ENCODE measurements at places on chromosomes 12 and 14.

GRCh38 chr12:48965298-48965838 is 6.2 kb downstream of the WNT10B start:
- DNase-seq, result no peak

- no peak for DNase-seq
Observed at GRCh38 chr12:87376722-87377121, 652.5 kb downstream of the C12orf50 start.

DNA sequence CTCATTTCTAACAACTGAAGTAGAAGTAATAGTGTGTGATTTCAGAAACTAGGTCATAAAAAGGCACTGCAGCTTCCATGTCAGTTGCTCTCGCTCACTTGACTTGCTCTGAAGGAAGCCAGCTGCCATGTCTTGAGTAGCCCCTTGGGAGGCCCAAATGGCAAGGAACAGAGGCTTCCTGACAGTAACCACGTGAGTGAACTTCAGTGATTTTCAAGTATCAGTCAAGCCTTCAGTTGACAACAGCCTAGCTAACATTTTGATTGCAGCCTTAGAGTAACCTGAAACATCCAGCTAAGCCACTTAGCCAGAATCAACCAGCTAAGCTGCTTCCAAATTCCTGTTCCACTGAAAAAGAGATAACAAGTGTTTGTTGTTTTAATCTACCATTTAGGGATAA is 26.7 kb downstream of the TOGARAM1 start:
- no peak for DNase-seq

GRCh38 chr12:2485681-2486080 is 309.1 kb upstream of the FKBP4 start:
- DNase-seq, result no peak

- DNase-seq, result no peak
Observed at GRCh38 chr12:27844366-27845090, 64.5 kb upstream of the MANSC4 start.

DNA sequence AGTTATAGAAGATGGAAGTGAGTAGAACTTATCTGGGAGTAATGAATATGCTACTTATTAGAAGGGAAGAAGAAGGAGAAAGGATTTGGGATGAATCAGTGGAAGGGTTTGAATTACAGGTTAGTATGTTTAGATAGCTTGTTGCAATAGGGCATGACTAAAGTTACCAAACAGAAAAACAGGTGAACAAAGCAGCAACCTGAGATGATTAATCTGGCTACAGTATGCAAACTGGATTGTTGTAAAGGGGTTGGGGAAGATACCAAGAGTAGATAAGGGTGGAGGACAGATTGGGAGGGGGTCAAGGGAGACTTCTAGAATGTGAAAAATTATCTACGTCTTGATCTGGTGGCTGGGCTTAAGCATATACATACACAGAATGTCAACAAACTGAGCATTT is 73.4 kb upstream of the CLEC14A start:
- no peak for DNase-seq

- DNase-seq, result no peak
Observed at GRCh38 chr12:94128280-94128679, 20.1 kb upstream of the PLXNC1 start.
